ENCODE measurements at places on chromosomes 5 and 9.

GRCh38 chr5:14937254-14937653 is 65.7 kb upstream of the ANKH start:
- no peak for DNase-seq

- DNase-seq: no peak
Measured at GRCh38 chr5:142143878-142144277, 35.3 kb downstream of the NDFIP1 start.

GRCh38 chr5:161934486-161934885 is 86.6 kb downstream of the GABRA1 start:
- no peak for DNase-seq

- no peak for DNase-seq
Measured at GRCh38 chr9:107850653-107851052, 361.1 kb upstream of the KLF4 start.

DNA sequence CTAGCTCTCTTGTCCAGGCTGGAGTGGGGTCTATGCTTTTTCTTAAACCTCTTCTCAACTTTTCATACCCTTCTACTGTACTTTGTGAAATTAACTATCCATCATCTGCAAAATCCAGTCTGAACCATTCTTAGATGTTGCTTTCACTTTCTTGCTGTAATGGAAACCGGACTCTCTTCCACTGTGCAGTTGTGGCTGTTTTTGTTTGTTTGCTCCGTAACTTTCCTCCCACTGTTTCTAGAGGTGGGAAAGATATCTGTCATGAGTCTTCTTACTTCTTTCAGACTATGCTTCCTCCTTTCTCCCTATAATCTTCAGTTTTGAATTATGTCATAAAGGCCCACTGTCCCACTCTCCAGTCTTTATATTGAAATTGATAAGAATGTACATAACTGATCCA is 6.5 kb downstream of the TNPO1 start:
- no peak for DNase-seq

Data from effector CD4-positive, alpha-beta T cell (primary cell).